Psoas muscle (tissue), 8 donors: ENCODE measurements at places on chromosomes 13 and 19. TPM values are rescaled to one million over a fixed set of nuclear protein-coding genes. Genes with fewer than 3 reads are reported as not detected.

Gene PEAK3
- 0.20 TPM for total RNA-seq

Gene SIGLEC10
- 0.64 TPM for total RNA-seq

DNA sequence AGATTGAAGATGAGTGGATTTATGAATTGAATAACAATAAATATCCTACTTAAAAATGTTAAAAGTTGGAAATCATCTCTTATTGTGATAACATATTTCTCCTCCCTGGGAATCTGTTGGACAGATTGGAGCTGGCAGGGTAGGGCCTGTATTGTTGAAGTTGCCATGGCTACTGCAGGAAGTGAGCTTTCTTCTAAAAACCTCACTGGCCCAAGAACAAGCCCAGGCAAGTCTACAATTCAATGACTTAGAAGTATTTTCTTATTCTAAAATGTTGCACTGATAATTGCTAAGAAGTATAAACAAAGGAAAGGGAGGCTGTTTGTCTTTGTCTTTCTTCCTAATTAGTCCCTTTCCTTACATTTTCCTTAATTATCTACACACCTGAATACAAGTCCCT is 112.1 kb downstream of the DLEU7 start:
- no peak for DNase-seq

Gene PDX1
- not detected for total RNA-seq

DNA sequence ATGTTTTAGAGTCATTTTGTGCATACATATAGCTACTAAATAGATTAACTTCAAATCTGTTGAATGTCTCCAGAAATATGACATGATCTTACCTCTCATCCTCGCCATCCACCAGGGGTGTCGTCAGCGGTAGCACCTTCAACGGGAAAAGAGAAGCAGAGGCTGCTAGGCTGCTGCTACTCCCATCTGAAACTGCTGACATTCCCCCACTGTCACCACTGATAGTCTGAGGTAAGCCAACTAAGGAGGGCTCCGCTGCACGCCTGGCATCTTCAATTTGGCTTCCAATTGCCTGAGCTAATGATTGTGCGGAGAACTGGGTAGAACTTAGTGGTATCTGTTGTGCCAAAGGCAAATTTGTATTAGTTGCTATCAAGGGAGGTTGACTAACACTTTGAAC is 3.1 kb downstream of the TSC22D1 start:
- DNase-seq, result no peak

DNA sequence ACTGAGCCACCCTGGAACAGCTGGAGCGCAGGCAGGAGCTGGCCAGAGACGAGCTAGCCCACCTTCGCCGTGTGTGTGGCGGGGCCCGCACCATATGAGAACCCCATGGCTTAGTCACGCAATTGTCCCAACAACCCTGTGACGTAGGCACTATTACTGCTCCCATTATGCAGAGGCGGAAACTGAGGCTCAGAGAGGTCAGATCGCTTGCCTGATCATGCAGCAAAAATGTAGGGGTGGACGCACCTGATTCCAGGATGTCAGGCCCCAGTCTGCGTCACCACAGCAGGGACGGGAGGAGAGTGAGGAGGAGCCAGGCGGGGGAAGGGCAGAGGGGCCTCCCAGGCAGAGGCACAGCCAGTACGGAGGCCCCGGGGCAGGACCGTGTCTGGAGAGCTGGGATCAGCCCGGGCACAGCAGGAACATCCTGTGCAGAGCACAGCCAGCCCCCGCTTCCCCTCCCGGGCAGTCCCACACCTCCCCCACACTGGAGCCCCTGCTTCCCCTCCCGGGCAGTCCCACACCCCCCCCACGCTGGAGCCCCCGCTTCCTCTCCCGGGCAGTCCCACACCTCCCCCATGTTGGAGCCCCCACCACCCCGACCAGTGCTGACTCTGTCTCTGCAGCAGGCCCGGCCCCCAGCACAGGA is 16.7 kb downstream of the PIP5K1C start:
- DNase-seq, result no peak

DNA sequence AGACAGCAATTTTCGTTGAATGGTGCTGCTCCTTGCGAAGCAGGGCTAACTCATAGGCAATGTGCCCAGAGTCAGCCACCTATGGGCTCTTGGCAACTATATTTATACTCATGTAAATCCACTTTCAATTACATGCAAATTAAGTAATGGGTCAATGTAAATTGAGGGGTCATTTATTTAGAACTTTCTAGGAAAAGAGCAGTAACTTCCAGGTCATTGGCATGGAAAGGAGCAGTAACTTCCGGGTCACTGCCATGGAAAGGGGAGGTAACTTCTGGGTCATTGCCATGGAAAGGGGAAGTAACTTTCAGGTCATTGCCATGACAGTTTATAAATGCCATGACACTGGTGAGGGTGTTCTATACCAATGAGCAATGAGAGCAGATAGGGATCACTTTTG is 11.6 kb downstream of the KLK4 start:
- no peak for DNase-seq

Gene LYPD4
- total RNA-seq, result not detected

Gene PAF1
- total RNA-seq, result 38.0 TPM

- no peak for DNase-seq
Observed at GRCh38 chr13:93736081-93736480, 509.5 kb downstream of the GPC6 start.

DNA sequence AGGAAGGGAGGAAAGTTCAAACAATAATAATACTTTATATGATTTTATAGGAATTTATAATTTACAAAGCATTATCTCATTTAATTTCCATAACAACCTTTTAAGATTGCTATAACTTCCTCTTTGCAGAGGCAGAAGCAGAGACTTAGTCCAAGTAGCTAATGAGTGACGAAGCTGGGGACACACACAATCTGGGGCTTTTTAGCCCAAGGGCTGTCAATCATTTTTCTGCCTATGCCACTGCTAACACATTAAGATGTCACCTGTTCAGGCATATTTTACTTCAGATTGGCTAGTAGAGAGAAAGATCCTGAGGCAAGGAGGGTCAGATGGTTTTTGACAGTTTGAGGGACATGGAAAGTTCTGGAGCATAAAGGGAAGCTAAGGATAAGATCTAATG is 12.6 kb downstream of the SCEL start:
- DNase-seq, result no peak

- DNase-seq, result no peak
Observed at GRCh38 chr19:43499042-43499441, 5.5 kb downstream of the PHLDB3 start.

DNA sequence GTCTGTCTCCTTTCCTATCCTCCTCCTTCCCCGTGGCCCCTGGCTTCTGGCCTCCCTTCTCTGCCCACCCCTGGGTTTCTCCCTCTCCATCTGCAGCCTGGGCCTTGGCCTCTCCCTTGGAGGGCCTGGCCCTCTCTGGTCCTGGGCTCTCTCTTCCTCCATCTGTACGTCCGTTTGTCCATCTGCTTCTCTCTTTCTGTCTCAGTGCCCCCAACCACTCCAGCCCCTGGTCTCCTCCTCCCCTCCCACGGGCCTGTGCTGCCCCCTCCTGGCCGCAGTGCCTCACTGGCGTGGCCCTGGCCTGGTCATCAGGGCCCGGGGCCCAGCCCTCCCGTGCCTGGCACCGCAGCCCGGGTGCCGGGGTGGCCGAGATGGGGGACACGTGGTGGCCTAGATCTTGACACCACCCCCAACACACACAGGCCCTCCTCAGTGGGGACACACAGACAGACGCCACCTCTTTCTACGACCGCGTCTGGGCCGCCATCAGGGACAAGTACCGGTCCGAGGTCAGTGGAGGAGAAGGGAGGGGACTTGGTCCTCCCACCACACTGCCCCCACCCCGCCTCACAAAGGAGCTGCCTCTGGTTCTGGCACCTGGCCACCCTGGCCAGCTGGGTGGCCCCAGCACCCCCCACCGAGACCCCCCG is 11.3 kb downstream of the PRKCSH start:
- DNase-seq, result peak; percentile 80

- no peak for DNase-seq
Observed at GRCh38 chr19:19613506-19613905, 5.0 kb downstream of the PBX4 start.

Gene YJEFN3
- 2.4 TPM for total RNA-seq

GRCh38 chr13:46736541-46737310 is 60.2 kb downstream of the ESD start:
- DNase-seq, result no peak

- DNase-seq, result no peak
Observed at GRCh38 chr13:38045278-38046048, 175.9 kb upstream of the TRPC4 start.

Gene TMEM255B
- total RNA-seq, result 2.1 TPM

Gene ZNF534
- not detected for total RNA-seq

DNA sequence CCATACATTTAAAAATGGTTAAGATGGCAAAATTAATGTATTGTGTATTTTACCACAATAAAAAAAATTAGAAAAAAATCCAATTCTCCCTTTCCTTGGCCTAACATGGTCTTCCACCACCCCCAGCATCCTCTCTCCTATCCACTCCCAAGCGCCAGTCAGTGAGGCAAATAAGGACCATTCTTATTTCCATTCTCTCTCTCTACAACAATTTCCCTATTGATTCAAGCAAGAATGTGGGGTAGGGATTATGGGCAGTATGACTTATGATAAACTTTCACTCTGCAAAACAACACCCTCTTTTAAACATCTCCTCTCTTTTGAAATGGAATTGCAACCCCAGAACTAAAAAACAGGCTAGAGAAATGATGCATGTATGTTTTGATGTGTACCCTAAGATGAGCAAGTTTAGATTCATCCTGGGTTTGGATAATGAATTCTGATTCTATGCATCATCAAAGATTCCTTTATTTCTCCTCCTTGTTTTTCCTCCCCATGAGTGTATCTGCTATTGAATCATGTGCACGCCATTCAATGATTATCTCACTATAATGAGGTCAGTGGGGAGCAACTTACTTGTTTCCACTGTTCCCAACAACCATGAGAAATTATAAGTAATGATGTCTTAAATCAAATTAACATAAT is 3.5 kb downstream of the STARD13 start:
- no peak for DNase-seq

GRCh38 chr13:66534561-66534960 is 695.6 kb downstream of the PCDH9 start:
- DNase-seq, result no peak

- DNase-seq, result no peak
Observed at GRCh38 chr19:1508507-1508856, 4.3 kb downstream of the ADAMTSL5 start.

- DNase-seq, result no peak
Observed at GRCh38 chr13:30413842-30414241, 8.5 kb upstream of the UBE2L5 start.

Gene CBLC
- not detected for total RNA-seq

Gene ZNF610
- total RNA-seq, result 3.7 TPM

GRCh38 chr19:13071444-13072187 is 31.0 kb downstream of the LYL1 start:
- no peak for DNase-seq

DNA sequence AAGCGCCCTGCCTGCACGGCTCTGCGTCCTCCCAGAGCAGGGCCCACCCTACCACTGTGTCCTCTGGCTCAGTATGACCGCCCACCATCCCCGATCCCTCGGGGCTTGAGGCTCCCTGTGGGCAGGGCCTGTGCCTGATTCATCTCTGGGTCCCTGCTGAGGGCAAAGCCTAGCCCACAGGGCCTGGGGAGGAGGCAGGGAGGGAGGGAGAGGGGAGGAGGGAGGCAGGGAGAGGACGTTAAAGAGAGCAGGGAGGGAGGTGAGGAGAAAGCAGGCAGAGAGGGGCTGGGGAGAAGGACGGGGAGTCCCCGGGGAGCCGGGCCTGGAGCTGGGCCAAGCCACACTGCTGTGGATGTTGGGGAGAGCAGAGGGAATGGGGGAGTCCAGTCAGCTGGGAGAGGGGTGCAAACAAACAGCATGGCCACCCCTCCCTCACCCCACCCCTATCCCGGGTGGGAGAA is 4.0 kb upstream of the ERFL start:
- DNase-seq, result no peak

DNA sequence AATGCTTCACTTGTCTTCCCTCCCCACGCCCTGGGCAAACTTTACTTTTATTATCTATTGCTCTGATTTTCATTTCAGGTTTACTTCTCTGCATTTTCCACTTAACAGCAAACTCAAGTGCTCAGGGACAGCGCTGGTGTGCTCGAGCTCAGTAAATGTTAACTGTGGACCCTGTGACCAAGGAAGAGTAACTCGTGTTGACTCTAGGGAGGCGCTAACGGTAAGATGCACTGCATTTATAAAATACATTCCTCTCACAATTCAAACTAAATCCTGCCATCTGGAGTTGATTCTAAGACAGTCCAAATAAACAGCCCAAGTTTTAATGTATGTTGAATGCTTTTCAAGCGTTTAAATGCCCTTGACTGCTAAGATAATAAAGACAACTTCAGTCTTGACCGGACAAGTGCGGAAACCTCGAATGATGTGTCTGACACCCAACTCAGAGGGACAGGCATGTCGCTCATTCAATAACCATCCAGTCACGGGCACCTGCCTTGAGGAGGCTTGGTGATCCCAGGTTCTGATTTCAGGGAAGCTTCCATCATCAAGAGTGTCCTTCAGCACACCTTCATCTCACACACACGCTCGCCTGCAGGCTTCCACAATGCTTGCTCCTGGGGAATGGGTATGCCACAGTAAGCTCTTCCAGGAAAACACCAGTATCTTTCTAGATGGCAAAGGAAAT is 93.2 kb downstream of the STK24 start:
- DNase-seq, result no peak

GRCh38 chr13:88526186-88526852 is 855.1 kb downstream of the SLITRK5 start:
- DNase-seq, result no peak

GRCh38 chr19:23403581-23404324 is 8.5 kb upstream of the ZNF91 start:
- DNase-seq, result no peak

Gene GDF15
- total RNA-seq, result 0.50 TPM

Gene TMEM147
- total RNA-seq, result 85.4 TPM

Gene NUFIP1
- total RNA-seq, result 7.5 TPM

DNA sequence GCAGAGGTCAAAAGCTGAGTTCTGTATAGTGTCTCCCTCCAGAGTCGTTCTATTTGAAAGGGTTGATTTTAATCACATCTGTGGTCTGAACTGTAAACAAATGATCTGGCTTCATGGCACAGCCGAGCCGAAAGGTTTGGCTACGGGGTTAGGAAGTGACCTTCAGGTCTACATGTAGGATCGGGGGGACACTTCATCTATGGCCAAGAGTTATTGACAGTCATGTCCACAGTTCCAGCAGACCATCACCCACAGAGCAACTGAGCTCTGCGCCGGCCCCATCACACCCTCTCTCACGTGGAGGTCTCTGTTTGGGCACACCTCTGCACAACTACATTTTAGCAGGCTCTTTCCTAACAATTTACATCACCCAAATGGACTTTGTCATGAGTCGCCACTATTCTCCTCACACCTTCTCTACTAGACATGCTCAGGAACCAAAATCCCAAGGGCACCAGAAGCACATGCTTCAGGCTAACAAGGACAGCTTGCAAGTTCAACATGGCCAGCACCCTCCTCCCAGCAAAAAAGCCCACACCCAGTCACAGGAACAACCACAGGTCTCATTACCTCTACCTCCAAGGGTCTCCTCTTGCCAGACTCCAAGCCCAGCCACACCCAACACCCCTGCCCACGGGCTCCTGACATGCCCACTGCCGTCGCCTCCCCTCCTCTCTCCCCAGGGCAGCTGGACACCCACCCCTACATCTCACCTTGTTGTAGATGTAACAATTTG is 36.1 kb upstream of the EPHX3 start:
- DNase-seq, result no peak
